HFF-Myc (cell line): ENCODE measurements at places on chromosomes 6 and 20.

DNA sequence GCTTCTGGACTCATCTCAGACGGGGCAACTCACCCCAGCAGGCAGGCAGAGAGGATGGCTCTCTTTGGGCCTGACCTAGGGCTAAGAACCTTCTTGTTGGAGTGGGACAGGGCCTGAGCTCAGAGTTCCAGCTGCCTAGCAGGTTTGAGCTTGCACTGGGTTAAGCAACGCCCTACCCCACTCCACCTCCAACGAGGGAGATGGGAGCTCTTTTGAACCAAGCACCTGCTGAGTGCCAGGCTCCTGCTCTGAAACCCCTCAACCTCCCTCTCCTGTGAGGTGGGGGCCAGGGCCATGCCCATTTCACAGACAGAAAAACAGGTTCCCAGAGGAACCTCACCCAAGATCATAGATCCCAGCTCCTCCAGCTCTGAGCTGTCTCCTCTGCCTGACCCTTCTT, 54.3 kb downstream of the SNAI1 start:
- no peak for DNase-seq

DNA sequence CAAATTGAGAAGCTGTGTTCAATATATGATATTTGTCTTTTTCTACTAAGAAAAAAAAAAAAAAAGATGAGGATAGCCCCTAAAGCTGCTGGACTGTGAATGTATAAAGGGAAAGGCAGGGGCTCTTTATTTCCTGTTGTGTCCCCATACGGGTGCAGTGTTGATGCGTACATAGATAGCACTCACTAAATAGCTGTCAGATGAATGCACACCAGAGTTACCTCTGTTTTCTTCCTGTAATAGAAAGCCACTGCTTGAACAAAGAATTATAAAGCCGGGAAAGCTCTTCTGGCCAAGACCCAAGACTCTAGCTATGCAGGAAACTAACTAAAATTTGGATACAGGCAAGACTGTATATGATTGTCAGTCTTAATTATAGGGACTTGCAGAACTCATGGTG, 260.0 kb downstream of the FARS2 start:
- no peak for DNase-seq

DNA sequence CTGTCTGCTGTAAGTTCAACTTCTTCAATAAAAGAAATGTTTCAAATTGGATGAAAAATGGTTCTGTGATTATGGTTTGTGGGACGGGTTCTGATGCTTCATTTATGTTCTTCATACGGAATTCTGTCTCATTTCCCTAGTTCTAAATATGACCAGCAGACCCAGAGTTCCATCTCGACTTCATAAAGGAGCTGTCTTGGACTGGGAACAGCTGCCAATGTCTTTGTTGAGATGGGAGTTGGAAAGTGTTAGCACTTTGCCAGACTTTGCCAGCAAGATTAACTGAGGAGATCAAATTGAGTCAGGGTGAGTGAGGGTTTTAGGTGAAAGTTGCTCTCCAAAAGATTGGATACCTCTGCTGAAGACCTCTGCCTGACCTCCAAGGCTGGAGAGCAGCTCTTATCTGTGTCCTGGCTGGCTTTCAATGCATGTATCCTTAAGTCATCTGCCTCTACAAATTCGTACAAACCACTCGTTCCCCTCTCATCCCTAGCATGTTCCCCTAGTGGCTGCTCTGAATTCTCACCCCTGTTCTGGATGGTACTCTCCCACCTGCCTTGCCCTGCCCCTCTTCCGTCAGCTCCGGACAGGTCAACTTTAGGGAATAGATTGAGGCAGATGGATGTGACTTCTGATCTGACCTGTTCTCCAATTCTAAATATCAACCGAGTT, at the start of gene EFCAB8:
Gene EFCAB8 (plus strand): TSS at position 223 of the 672 bp plus-strand sequence. CDS start 4,870 bp downstream, outside the sequence.
- no peak for DNase-seq

- DNase-seq: no peak
Observed at GRCh38 chr6:24990236-24990845, 54.6 kb upstream of the RIPOR2 start.

GRCh38 chr6:121321282-121321681, 13.0 kb downstream of the TBC1D32 start:
- no peak for DNase-seq

GRCh38 chr6:111258615-111259088, 171.3 kb downstream of the SLC16A10 start:
- DNase-seq: no peak

DNA sequence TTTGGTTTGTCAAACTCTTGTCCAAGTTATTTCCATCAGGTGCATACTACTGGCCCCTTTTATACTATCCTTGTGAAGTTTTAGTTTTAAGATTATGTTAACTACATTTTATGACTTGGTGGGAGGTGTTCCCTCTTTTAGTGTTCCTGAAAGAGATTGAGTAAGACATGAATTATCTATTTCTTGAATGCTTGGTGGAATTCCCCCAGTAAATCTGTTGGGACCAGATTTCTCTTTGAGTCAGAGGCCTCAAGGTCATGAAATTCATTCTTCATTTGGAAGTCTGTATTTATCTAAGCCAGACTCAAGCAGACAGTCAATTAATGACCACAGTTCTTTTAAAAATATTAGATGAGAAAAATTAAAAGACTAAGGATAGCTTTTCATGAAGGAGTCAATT, 81.3 kb downstream of the MOXD1 start:
- DNase-seq: no peak

- DNase-seq: no peak
Observed at GRCh38 chr6:142489722-142490610, 188.2 kb downstream of the ADGRG6 start.

DNA sequence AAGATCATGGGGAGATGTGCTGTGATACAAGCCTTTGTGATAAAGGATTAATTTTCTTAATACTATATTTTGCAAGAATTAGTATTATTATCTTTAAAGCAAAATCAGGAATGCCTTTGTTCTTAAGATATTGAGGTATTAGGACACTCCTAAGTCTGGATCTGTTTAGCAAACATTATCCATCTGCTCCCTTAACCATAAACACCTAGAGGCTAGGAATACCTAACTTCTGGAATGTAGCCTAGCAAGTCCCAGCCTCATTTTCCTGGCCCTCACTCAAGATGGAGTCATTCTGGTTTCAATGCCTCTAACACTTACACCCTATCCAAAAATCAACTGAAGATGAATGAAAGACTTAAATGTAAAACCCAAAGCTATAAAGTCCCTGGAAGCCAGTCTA, 106.3 kb upstream of the GJE1 start:
- no peak for DNase-seq

DNA sequence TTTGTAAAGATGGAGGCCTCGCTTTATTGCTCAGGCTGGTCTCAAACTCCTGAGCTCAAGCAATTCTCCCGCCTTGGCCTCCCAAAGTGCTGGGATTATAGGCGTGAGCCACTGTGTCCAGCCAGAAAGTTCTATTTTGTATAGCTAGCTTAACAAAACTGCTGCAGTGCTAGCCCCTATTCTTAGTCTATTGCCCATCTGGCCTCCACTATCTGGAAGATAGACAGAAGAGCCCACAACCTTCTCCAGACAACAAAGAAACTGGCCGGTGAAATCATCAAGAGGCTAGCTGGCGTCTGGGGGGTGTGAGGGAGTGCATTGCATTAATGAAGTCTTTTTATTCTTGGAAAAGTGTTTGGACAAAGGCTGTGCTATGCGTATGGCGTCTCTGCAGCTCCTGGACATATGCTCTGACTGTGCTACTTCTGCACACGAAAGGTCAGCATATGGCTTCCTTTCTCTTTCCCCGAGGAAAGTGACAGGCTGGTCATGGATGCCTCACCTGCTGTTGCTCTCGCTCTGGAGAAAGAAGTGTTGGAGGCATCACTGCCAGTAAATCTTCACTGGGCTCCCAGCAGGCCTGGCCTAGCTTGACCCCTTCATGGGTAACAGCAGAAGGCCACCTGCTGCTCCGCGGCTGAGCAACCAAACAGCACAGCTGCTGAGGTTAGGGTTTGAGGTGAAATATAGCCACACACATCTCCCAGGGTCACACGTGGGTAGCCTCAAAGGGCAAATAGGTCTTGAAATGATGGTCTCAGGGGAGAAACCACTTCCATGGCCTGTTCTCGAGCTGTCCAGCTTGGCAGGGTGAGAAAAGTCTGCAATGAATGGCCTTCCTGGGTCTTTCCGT, 95.1 kb upstream of the IYD start:
- DNase-seq: no peak

DNA sequence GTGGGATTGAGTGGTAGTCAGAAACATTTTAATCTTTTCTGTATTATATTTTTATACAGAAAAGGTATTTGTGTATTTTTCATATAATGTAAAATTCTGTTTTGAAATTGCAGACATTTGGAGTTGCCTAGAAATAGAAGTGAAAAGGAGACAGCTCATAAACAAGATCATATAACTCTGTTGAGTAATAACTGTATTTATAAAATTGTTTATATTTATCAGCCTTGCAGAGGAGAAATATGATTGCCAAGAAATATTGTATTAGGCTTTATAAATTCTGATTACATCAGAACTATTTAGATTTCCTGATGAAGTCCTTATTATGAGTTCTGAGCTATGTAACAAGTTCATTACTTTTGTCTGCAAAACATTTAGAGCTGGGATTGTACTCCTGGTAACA, 55.3 kb downstream of the RIPOR2 start:
- DNase-seq: no peak

- no peak for DNase-seq
Observed at GRCh38 chr6:29809249-29809648, 18.4 kb upstream of the HLA-G start.

- no peak for DNase-seq
Observed at GRCh38 chr20:62381202-62381797, 5.6 kb upstream of the RPS21 start.

DNA sequence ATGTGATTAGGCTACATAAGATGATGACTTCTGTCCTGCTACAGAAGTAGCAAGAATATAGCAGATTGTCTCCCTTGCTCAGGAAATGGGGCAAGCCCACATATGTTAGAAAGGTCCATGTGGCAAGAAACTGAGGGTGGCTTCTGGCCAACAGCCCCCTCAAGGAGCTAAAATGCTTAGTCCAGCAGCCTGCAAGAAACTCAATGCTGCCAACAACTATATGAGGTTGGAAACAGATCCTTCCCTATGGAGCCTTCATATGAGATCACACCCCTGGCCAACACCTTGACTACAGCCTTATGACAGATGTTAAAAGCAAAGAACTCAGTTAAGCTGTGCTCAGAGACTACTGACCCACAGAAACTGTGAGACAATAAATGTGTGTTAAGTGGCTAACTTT, 22.1 kb downstream of the PTPRT start:
- no peak for DNase-seq
